Activated naive CD4-positive, alpha-beta T cell treated with anti-CD3 and anti-CD28 coated beads, Interleukin-2, amount 10 ng/mL, durations not matched to agents 7 days and 5 days (primary cell): ENCODE measurements at places on chromosomes 6 and 20.

DNA sequence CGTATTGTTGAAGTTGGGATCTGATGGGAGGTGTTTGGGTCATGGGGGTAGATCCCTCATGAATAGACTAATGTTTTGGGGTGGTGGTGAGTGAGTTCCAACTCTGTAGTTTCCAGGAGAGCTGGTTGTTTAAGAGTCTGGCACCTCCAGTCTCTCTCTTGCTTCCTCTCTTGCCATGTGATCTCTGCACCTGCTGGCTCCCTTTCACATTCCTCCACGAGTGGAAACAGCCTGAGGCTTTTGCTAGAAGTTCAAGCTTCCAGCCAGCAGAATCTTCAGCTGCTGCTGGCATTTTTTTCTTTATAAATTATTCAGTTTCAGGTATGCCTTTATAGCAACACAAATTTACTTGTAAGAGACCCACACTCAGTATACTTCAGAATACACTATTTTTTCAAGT lies 1021.6 kb downstream of the EYS start:
- no peak for DNase-seq

GRCh38 chr20:4919047-4919704 lies 82.1 kb downstream of the SLC23A2 start:
- DNase-seq, result no peak

GRCh38 chr20:24994470-24995368 lies 2.2 kb upstream of the APMAP start:
- peak; percentile 88 for DNase-seq

- no peak for DNase-seq
Observed at GRCh38 chr6:32819729-32820128, 2.9 kb upstream of the HLA-DOB start.
